AG20443 (cell line): ENCODE measurements at places on chromosomes 16 and 17.

- DNase-seq, result no peak
Measured at GRCh38 chr17:42913981-42914617, 13.5 kb downstream of the G6PC1 start.

- peak; percentile 13 for DNase-seq
Measured at GRCh38 chr16:57186872-57187854, 1.0 kb downstream of the RSPRY1 start.

DNA sequence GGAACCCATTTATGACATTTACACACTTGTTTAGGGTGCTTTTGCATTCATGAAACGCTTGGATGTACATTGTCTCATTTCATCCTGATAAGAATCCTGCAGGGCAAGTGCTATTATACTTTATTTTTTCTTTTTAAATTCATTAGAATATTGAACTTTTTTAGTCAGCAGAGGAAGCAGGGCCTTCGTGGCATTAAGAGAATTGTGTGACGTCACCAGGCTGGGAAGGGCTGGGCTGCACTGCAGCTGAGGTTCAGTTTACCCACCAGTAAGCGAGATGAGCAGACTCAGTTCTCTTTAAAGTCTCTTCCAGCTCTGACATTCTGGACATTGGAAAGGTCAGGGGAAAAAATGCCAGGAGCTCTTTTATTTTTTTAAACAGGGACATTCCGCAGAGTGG is 159.0 kb downstream of the MRM1 start:
- DNase-seq, result no peak

- DNase-seq, result no peak
Measured at GRCh38 chr16:24526701-24527495, 12.5 kb upstream of the RBBP6 start.

- peak; percentile 96 for DNase-seq
Measured at GRCh38 chr17:2749784-2750181, 331 bp upstream of the CCDC92B start.

GRCh38 chr16:9286930-9287329 is 195.5 kb downstream of the HAPSTR1 start:
- DNase-seq, result no peak
